ENCODE measurements at places on chromosomes 1 and 21.
A peak's percentile ranks its signal among the peaks of the same experiment; 100 is the strongest.

DNA sequence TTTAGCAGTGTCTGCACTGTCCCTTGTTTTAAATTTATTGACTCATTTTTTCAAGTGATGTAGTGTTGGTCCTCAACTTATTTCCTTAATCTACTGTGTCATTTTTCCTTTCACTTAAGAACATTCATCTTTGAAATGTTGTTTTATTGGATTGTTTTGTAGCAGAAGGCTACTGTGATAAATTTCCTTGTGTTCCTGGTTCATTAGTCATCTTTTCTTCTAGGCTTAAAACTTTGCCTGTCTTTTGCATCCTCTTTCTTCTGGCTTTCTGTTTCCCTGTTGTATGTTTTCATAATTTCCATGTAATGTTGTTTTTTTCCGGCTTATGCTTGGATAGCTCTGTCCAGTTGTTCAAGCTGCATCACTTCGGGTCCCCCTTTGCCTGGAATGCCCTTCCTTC is 61.9 kb downstream of the UBE2T start:
- DNase-seq: no peak

DNA sequence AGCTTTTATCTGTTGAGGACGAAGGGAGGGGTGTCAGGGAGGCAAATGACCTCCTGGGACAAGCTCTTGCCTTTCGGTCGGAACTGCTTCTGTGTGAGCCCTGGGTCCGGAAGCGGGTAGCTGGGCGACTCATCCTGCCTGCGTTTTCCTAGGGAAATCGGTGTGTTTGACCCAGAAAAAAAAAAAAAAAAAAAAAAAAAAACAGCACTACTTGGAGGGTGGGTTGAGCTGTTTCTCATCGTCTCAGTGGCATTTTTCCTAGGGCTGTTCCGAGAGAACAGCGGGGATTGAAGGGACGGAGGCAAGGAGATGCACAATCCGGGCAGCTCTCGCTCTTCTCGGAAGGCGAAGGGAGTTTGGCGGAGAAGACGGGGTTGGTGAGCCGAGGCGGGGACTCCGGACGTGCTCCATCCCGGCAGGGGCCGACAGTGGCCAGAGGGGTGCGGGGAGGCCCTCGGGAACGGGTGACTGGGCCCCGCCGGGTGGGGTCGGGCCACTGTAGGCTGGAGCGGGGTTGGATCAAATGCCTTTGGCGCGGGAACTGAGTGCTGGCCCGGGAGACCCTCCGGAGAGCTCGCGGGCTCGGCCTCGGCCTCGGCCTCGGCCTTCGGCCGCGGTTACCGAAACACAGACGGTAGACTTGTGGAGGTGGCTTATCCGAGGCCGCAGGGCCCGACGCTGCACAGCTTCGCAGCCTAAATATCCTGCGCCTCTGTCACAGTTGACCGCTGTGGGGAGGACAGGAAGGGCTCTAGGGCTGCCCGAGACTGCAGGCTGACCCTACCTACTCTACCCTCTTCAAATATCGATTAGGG is 2.4 kb upstream of the BARHL2 start:
- DNase-seq: no peak

DNA sequence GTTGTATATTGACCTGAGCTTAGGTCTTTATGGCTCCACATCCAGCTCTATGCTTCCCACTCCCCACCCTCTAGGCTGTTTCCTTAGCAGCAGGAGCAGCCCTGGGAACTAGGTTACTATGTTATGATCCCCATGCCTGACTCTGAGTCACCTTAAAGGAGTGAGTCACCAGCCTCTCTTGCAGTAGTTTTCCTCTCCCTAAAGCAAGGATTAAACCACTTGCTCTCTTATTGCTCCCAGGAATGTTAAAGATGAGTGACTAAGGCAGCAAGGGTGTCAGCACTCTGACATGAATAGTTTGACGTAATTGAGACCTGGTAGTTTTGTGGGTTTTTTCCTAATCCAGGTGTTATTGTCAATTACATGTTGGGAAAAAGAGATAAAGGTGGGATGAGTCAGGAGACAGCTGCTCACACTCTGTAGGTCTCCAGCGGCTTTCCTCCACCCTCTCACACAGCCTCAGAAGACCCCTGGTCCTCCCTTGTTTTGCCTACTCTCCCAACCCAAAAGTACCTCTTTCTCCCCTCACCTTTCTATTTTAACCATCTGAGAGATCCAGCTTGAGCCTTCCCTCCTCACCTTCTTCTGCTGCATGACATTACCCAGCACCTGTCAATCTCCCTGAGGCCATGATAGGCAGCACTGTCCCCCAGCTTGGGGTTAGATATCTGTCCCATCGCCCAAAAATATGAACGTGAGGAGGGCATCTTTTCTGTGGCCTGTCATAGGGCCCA is 369.1 kb upstream of the VAMP3 start:
- no peak for DNase-seq

DNA sequence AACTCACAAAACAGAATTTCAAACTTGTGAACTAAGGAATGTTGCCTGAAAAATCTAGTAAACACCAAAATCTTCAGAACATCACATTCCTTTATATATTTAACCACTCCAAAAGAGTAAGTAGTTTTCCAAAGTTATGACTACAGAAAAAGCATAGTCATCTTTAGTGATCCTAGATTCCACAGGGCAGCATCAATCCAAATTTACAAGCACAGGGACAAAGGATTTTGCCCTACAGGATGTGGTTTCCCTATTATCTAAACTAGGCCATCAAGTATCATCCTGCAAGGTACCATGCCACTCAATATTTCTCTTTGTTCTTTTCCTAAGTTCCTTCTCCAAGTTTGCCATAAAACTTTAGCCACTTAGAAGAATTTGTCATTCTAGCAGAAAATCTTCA is 33.0 kb downstream of the COP1 start:
- no peak for DNase-seq

- DNase-seq: no peak
Observed at GRCh38 chr1:116842654-116843053, 67.1 kb upstream of the PTGFRN start.

DNA sequence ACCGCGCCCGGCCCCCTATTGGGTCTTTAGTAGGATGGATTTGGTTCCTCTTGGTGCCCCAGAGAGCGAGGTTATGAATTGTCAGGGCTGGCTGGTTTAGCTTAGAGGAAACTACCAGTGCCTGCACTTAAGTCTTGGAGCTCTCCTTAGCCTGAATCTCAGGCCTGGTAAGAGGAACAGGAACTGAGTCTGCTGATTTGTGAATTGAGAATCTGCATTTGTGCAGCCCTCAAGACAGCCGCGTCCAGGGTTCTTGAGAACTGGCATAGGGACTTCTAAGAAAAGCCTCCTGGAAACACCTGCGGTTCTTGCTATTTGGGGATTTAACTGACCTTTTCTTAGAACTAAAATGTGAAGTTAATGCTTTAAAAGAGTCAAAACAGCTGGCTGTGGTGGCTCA is 1.7 kb downstream of the NECAP2 start:
- no peak for DNase-seq

DNA sequence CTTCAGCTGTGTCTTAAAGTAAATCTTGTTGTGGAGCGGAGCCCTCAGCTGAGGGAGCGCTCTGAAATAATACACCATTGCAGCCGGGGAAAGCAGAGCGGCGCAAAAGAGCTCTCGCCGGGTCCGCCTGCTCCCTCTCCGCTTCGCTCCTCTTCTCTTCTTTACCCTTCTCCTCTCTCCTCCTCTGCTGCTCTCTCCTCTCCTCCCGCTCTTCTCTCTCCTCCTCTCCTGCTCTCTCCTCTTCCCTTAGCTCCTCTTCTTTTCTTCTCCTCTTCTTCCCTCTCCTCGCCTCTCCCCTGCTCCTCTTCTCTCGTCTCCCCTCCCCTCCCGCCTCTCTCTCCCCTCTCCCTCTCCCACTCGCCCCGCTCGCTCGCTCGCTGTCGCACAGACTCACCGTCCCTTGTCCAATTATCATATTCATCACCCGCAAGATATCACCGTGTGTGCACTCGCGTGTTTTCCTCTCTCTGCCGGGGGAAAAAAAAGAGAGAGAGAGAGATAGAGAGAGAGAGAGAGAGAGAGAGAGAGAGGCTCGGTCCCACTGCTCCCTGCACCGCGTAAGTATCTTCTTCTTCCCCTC is at the start of gene PROX1:
PROX1 (plus strand) TSS at position 47 of the 580 bp plus-strand sequence. CDS start 8,563 bp downstream, outside the sequence.
- no peak for DNase-seq

- DNase-seq: peak; percentile 67
Observed at GRCh38 chr1:27556781-27557595, 47.0 kb downstream of the AHDC1 start.

DNA sequence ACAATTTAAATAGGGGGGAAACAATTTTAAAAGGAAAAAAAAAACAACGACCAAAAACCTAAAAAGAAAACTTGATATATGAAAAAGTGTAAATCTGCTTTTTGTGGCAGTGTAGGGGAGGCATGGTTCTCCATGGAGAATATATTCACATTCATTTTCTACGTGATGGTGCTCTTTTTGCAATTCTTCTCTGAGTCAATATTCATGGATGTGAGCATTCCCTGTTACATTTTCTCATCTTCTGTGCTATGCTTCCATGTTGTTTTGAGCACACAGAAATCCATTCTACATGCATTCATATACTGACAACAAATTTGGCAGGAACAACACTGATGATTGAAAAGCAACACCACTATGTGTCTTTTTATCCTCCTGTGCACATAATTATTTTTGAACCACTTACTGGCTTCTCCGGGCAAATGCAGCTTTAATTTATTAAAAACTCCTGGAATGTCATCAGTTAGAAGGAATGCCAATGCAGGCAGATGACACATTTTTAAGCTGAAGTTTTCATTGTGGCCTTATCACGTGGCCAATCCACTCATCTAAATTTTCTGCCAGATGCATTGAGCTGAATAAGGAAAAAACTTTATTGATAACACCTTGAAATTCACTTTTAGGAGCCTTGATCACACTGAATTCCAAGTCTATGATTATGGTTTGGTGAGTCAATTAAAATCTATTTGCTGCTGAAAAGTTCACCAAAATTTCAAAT is 590.6 kb downstream of the NUF2 start:
- no peak for DNase-seq

DNA sequence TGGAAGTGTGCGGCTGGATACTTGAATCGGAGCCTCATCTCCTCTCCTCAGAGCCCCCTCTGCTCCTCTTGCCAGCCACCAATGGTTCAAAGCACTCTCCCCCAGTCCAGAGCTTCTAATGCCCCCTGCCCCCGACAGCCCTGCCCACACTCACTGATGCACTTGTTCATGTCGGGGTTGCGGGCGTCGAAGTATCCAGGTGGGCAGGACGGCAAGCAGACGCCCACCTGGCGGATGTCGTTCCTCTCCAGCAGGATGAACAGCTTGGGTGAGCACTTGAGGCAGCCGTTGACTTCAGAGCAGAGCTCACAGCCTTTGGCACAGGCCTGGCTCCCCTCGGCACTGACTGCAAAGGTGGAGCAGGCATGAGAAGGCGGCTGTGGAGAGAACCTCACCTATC is 18.4 kb downstream of the RSPO1 start:
- no peak for DNase-seq

GRCh38 chr21:29224006-29224405 is 74.7 kb upstream of the BACH1 start:
- DNase-seq: no peak

DNA sequence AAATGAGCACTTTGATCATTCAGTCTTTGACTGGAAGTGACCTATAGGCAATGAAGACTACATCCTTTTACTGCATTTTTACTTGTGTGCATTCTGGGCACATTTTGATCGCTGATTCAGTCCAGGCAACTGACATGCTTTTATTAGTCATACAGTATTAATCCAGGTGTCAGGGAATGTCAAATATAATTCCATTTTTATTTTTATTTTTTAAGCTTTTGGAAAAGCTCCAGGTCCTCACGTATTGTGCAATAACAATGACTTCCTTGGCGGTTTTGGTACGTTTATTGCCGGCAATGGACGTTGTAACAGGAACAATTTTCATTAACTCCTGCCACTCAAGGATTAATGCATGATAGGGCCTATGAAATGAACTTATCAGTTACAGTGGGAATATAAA is 302.6 kb upstream of the PTBP2 start:
- DNase-seq: no peak

DNA sequence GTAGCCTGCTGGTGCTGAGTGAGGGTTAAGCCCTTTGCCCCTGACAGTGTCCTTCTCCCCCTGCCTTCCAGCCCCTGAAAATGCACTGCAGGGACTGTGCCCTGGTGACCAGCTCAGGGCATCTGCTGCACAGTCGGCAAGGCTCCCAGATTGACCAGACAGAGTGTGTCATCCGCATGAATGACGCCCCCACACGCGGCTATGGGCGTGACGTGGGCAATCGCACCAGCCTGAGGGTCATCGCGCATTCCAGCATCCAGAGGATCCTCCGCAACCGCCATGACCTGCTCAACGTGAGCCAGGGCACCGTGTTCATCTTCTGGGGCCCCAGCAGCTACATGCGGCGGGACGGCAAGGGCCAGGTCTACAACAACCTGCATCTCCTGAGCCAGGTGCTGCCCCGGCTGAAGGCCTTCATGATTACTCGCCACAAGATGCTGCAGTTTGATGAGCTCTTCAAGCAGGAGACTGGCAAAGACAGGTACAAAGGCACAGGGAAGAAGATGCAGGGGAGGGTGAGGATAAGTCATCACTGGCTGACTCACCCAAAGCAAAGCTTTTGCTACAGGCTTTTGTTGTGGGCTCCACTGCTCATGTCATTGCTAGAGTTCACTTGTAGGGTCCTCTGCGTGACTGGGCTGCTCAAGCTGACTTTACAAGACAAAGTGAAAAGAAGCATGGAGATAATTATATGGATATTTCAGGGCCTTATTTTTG is 174.9 kb downstream of the PIGK start:
- no peak for DNase-seq

DNA sequence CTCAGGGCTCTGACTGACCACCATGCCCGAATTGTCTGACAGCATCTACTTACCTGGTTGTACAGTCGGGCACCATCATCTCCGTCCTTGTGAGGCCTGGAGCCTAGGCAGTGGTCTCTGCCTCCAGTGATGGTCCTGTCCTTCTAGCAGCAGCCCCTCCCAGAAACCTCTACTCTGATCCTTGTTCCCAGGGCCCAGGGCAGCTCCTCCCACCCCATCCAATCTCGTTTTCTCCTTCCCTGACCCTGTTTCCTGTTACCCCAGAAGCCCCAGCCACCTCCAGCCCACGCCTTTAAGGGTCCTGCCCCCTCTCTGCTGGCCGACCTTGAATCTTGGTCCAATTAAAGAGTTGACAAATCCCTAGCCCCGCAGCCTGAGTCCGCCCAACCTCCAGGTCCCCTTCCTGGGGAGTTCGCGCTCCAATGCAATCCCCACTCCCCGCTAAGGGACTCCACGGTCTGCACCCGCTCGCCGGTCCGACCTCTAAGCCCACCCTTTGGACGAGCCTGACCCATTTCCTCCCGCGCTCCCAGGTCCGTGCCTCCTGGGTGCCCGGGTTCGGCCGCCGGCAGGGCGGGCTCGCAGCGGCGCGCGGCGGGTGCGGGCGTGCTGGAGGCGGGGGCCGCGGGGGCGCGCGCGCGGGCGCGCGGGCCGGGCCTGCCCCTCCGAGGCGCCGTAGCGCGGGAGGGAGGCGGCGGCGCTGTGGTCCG is at the start of gene B4GALT2:
B4GALT2 (plus strand) TSS at position 660 of the 710 bp plus-strand sequence. CDS start 1,951 bp downstream, outside the sequence.
- DNase-seq: no peak

Measured in stimulated activated CD4-positive, alpha-beta T cell treated with anti-CD3 and anti-CD28 coated beads, Interleukin-4, amount 100 ng/mL, for 48 hours (primary cell).